ENCODE measurements at places on chromosomes 3 and 15.

GRCh38 chr15:101124731-101125451, 127.0 kb downstream of the CHSY1 start:
- DNase-seq = no peak

GRCh38 chr15:41872166-41872747, 21.6 kb downstream of the SPTBN5 start:
- no peak for DNase-seq

DNA sequence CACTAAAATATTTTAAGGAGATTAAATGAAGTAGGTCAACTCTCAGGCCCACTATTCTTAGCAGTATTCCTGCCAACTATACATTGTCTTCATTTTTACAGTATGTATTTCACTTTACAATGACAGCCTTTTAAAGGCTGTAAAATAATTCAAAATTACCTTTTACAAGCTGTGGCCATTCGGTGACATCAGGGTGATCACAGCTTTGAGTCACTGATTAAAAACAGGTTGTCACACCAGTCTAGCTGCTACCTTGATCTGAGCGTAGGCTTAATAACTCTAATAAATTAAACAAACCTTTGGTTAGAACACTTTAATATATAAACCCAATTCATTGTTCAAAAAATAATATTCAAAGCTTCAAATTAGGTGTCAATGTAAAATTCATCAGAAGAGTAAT, 29.9 kb downstream of the UBE3A start:
- DNase-seq = no peak

GRCh38 chr15:66641485-66642315, 60.3 kb upstream of the SMAD6 start:
- DNase-seq = no peak

DNA sequence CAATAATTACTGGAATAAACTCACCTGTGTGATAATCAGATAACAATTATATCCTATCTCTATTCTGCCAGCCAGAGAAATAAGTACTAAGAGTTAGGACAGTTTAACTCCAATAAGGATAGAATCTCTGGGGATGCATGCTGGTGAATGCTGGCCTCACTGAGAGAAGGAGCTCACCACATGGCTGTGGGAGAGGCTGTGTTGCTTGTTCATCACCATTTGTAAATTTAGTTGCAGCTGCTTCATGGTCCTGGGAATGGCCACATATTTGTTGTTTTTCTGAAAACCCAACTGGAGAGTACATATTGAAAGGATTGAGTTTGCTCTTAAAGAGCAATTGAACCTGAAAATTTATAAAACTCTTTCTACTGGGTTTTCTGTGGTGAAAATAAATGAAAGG, 207.3 kb downstream of the NECTIN3 start:
- DNase-seq = no peak

DNA sequence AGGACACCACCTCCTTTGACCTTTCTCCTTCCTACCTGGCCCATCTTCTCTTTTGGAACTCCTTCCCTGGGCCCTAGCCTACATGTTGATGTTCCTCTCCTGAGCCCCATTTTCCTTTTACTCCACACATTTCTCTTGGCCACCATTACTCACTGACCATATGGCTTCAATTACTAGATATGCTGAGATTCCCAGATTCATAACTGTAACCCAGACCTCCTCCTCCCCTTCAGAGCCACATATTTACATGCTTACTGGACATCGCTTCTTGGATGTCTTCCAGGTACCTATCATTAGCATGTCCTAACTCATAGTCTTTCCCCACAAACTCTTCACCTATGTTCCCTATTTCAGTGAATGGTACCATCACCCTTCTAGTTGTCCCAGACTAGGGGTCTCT, 24.4 kb upstream of the TRIM59 start:
- no peak for DNase-seq

DNA sequence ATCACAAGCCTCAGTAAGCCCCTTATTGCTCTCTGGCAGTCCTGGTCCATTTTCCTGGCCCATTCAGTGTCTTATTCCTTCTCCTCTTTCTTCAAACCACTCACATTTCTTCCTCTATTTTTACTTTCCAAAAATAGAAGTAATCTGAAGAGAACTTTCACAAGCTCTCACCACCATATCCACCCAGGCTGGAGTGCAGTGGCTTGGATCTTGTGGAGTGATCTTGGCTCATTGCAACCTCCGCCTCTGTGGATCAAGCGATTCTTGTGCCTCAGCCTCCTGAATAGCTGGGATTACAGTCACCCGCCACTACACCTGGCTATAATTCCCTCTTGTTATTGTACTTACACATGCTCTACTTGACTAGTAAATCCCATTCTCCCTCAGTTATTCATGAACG, 16.8 kb downstream of the ARMC8 start:
- DNase-seq = no peak

- no peak for DNase-seq
These were observed at the start of gene CASR for GRCh38 chr3:122183521-122183892. Gene CASR, plus strand, starts transcription at chr3:122183668. Its CDS starts 70,522 bp downstream, at chr3:122254190.

Measured in central memory CD4-positive, alpha-beta T cell (primary cell).